ENCODE measurements at places on chromosomes 16 and 17.
A peak's percentile ranks its signal among the peaks of the same experiment; 100 is the strongest.

DNA sequence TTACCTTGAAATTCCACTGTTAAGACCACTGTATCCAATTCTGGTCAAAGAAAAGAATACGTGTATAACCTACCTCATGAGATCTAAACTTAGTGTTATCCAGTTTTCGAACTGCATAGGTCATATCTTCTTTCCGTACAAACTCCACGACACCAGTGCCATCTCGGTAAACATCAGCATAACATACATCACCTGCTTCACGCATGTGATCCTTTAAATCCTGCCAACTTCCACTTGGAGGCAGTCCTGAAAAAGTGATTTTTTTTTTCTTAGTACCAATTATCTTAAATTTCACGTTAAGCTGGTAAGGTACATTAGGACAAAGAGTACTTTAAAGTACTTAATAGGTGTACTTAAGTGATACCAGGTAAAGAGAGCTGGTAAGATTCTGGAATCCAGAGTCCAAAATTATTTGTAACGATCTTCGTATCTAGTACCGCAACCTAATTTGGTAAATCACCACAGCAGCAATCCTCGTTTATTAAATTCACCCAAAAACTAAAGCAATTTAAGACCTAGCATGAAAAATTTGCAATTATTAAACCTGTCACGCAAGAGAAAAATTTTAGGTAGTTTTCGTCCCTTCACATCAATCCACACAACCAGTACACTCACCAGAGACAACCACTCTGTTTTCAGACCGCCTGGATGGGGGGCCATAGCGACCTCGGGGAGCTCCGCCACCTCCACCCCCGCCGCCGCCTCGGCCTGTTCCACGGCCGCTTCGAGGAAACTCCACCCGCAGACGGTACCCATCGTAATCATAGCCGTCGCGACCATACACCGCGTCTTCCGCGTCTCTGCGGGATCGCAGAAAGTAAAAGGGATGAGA, 1.1 kb downstream of the SRSF1 start:
- no peak for DNase-seq

GRCh38 chr16:21590796-21591195, 8.6 kb upstream of the METTL9 start:
- DNase-seq: no peak

DNA sequence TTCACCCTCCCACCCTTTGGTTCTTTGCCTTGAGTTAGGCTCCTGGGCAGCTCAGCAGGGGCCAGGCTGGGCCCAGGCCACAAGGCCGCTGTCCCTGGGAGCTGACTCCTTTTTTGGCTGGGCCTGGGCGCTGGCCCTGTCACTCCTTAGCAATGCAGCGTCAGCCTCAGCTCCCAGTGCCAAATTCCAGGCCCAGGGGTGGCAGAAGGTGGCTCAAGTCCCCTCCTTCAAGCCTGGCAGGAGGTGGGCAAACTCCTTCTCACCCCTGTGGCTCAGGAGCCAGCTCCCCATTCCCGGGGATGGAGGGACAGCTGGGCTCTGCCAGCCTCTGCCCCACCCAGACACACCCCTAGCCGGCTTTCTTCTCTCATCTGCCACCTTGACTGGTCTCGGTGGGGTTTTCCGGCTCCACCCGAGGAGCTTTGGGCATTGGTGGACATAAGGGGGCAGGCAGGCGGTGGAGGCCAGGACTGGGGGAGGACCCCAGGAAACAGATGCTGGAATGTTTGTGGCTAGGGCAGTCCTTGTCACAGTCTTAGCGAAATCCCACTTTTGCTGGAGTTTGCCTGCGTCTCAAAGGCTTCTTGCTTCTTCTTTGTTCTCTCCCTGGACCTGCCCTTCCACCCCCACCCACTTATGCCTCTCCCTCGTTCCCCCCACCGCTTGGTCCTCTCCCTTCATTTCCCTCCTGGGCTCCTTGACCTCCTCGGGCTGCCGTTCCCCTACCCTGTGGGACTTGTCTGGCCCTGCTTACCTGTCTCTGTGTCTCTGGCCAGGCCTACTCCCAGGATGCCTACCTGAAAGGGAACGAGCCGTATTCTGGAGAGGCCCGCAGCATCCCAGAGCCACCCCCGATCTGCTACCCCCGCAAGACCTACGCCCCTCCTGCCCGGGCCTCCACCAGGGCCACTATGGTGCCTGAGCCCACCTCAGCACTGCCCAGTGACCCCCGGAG, 37.4 kb downstream of the ARHGAP23 start:
- DNase-seq: no peak

DNA sequence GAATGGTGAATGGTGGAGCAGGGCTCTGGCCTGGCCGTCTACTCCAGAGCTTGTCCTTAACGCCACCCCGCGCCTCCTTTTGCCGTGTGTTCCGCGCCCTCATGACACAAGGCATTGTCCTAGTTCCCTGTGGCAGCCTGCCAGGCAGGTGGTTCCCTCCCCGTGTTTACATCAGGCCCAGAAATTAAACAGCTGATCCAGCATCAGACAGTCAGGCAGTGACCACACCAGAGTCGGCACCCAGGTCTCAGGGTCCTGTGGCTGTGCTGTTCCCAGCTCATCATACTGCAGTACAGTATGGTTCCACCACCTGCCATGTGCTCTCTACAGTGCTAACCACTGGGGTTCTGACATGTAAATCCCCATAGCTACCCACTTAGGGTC, 119.7 kb downstream of the RAB11FIP4 start:
- no peak for DNase-seq

GRCh38 chr16:813204-813915, 12.8 kb upstream of the GNG13 start:
- peak; percentile 52 for DNase-seq

- no peak for DNase-seq
These were observed 43.9 kb downstream of the ARHGAP27 start for GRCh38 chr17:45388604-45389325.

GRCh38 chr17:27378482-27379175, 77.6 kb upstream of the KSR1 start:
- DNase-seq: no peak

- no peak for DNase-seq
These were observed 591.4 kb upstream of the CDH11 start for GRCh38 chr16:65713181-65713808.

GRCh38 chr17:78039581-78039980, 81.1 kb downstream of the TNRC6C start:
- DNase-seq: no peak

DNA sequence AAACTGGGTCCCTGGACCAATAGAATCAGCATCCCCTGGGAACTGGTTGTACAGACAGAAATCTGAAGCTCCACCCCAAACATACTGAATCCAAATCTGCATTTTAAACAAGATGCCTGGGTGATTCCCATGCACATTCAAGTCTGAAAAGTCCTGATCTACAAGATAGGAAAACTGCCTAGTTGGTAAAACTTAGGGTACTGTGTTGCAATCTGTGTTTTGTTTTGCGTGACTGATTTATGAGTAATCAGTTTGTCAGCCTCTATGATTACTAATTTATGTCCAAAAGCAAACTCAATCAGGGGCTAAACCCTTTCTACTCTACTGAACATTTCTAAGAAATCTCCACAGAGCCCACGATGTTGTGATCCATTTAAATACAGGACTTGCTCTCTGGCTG, 103.8 kb downstream of the YPEL2 start:
- DNase-seq: no peak

DNA sequence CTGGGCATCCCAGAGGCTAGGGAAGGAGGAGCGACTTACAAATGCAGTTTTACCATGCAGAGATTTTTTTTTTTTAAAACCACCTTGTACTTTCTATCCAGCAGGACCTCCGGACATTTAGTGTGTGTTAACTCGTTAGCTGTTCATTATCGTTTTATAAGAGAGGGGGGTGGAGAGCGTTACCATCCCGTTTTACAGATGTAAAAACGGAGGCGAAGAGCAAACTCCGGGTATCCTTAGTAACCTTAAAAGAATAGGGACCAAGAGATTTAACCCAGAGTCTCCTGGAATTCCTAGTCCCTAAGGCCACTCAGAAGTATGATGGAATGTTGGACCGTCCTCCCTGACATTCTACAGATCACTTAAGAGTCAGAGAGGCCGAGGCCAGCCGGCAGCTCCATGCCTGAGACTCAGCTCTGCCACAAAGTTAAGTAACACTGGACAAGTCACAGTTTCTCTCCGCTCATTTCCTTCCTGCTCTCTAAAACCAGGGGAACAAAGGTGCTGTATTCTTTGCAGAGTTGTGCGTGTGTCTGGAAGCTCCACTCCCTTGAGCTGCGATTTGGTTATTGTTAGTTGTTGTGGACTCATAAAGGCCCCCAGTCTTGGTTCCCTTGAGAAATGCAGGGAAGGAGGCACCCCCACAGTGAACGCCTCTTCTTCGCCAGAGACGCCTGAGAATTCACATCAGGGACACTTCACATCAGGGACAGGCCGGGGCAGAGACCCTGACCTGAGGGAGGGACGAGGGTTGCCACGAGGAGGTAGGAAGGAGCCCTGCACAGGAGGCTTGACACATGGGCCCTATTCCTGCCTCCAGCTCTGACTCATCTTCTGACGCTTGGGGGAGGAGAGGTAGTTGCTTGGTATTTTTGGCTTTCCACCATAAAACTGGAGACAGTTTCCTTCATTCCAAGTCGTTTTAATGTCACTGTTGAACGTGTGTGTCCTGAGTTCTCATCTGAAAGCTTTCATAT, 1.2 kb downstream of the DUSP14 start:
- DNase-seq: no peak

- DNase-seq: no peak
These were observed 1.2 kb upstream of the ZFPM1 start for GRCh38 chr16:88451586-88452481.
